SK-N-SH (cell line): ENCODE measurements at places on chromosomes 7 and 10. TPM values are rescaled to one million over a fixed set of nuclear protein-coding genes. Genes with fewer than 3 reads are reported as not detected.

The OR2A1 gene
- polyA plus RNA-seq = not detected in 2 replicates

The BMPER gene
- polyA plus RNA-seq = 18.2 and 20.0 TPM in 2 replicates

DNA sequence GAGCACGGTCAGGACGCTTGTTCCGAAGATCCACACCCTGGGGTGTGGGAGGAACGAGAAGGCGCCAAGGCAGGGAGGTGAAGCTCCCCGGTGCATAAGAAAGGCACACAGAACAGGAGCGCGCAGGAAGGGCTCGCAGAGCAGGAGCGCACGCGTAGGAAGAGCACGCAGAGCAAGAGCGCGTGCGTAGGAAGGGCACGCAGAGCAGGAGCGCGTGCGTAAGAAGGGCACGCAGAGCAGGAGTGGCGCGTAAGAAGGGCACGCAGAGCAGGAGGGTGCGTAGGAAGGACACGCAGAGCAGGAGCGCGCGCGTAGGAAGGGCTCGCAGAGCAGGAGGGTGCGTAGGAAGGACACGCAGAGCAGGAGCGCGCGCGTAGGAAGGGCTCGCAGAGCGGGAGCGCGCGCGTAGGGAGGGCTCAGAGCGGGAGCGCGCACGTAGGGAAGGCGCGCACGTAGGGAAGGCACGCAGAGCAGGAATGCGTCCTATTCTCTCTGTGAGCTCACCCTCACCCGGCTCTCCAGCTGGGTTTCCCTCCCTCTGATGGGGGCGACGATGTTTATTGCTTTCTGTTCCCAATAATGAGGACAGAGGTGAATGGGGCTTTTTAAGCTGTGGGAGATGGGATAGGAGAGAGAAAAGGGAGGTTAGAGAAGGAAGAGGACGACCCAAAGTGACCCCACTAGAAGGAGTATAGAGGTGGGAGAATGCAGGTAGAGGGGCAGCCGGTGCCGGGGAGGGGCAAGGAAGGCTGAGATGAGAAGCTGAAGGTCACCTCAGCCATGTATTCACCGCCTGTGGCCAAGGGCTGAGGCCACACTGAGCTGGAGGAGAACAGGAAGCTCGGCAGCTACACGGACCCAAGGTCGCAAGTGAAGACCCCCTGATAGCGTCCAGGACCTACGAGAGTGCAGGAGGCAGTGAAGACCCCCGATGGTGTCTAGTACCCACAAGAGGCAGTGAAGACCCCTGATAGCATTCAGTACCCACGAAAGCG, 423.2 kb downstream of the PTPRN2 start:
- no peaks in the 10 kb centered on the region for H3K4me1 ChIP-seq
- H3K36me3 ChIP-seq = no peaks in the 10 kb centered on the region
- H3K4me3 ChIP-seq = no peak overlapping the region
- H3K27me3 ChIP-seq = no peaks in the 10 kb centered on the region
- no peak overlapping the region for H3K27ac ChIP-seq
- DNase-seq = no peak

DNA sequence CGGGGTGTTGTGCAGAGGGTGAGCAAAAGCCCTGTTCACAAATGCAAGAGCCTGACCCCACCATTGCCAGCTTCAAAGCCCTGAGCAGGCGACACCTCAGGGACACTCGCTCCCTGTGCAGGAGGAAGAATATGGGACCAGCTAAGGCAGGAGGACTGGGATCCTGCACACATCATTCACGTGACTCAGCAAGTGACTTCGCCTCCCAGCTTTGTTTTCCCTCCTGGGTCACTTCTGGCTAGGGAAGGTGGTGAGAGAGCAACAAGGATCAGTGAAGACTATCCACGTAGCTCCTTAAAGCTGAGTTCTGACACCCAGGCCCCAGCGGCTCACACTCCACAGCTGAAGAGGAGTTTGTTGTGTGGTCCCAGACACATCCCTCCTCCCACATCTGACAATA, 164.3 kb downstream of the FGFR2 start:
- no peaks in the 10 kb centered on the region for H3K4me1 ChIP-seq
- no peak overlapping the region for H3K4me3 ChIP-seq
- no peak overlapping the region for H3K27ac ChIP-seq
- no peak for DNase-seq
- no peaks in the 10 kb centered on the region for H3K36me3 ChIP-seq

- no peaks in the 10 kb centered on the region for H3K27me3 ChIP-seq
- no peaks in the 10 kb centered on the region; the same call in 1 of the 2 replicates for H3K4me1 ChIP-seq
- DNase-seq = no peak
- H3K36me3 ChIP-seq = no peaks in the 10 kb centered on the region
Observed at GRCh38 chr10:88103576-88103975, 240.2 kb downstream of the PTEN start.

- DNase-seq = no peak
- H3K4me1 ChIP-seq = peaks cover 4% of the 10 kb centered on the region
- no peaks in the 10 kb centered on the region for H3K27me3 ChIP-seq
- no peak overlapping the region for H3K4me3 ChIP-seq
- no peaks in the 10 kb centered on the region for H3K36me3 ChIP-seq
- H3K27ac ChIP-seq = peak overlapping the region; percentile 60
Observed at GRCh38 chr7:90613088-90613498, 17.0 kb downstream of the CDK14 start.

DNA sequence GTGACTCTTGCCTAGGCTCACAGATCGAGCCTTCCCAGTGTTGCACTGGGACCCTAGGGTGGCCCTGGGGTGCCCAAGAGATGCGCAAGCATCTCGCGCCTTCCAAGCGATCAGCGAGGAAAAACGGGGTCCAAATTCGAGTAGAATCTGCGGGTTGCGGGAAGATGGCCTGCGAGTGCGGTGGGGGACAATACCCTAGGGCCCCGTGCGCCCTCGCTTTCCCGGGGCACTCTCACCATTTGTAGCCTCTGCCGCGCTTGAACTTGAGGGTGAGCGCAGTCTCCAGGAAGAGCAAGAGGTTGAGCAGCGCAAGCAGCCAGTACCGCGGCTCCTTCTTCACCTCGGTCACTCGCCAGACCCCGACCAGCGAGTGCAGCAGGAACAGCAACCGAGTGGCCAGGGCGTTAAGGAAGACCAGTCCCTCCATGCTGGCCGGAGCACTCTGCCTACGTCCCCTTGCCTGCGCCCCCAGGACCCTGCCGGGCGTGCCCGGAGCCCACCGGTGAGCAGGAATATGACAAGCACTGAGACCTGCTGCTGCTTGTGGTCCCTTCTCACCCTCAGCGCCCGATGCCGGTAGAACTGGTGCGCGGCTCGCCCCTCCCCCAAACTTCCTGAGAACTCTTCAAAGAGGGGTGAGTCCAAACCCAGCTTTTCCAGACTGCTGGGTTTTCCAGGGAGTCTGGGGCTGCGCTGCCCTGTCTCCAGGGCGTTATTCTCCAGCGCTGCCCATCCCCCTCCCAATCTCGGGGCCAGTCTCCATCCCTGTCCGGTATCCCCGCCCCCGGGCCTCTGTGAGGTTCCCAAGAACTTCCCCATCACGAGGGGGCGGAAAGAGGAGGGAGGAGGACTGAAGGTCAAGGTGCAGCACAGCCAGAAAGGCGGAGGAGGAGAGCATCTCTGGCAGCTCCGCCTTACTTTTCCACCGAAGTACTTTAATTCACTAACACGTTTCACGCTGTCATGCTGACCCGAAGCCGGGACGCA, at the start of gene TMEM26:
Gene TMEM26 (minus strand): TSS at position 727 of the 987 bp plus-strand sequence. CDS start 300 bp downstream, at position 427.
- peak; percentile 69 for DNase-seq
- H3K4me3 ChIP-seq = peak within 1 kb of the TSS; percentile 66
- H3K4me1 ChIP-seq = no peaks in the 10 kb centered on the region
- no peaks in the 10 kb centered on the region for H3K27me3 ChIP-seq
- no peak within 1 kb of the TSS; the same call in 1 of the 2 replicates for H3K27ac ChIP-seq

GRCh38 chr10:74039561-74040145, 41.7 kb downstream of the VCL start:
- H3K4me1 ChIP-seq = no peaks in the 10 kb centered on the region; the same call in 1 of the 2 replicates
- peak overlapping the region; percentile 35; the same call in 1 of the 2 replicates for H3K27ac ChIP-seq
- H3K27me3 ChIP-seq = no peaks in the 10 kb centered on the region

DNA sequence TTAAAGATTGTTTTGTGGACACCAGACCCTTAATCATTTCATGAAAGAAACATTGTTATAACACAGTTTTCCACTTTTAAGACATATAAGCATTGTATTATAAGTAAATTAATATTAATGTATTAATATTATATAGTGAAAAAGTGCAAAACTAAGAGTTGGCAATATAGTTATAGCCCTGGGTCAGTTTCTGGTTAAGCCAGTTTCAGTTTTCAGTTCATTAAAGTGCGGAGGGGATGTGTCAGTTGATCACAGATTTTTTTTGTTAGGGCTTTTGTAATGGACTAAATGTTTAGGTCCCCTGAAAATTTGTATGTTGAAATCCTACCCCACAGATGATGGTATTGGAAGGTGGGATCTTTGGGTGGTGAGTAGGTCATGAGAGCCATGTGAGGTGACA, 45.7 kb upstream of the GPR37 start:
- H3K4me3 ChIP-seq = no peak overlapping the region
- H3K4me1 ChIP-seq = no peaks in the 10 kb centered on the region; the same call in 1 of the 2 replicates
- no peak overlapping the region for H3K27ac ChIP-seq
- H3K27me3 ChIP-seq = no peaks in the 10 kb centered on the region
- no peaks in the 10 kb centered on the region for H3K36me3 ChIP-seq

DNA sequence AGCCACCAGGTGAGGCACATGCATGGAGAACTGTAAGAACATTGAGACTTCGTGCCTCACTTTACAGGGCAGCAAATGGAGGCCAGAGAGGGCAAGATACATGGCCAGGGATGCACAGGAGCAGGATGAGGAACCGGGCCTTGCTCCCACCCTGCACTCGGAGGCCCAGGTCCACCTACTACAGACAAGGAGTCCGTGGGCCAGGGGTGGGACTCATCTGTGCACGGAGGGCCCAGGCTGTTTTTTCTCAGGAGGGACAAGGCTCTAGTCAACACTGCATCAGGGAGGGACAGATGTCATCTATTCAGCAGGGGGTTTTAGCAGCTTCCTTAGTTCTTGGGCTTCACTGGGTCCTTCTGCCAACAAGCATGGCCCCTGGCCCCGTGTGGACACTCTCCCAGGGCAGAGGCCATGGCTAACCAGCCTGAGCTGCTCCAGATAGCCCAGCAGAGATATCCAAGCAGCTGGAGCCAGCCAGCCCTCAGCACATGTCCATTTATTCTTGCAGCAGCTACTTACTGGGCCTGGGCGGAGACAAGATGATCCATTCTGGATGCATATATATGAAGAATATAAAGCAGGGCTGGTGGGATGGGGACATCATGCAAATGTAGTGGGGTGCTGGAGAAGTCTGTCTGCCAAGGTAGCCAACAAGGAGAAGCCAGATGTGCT, 134.5 kb upstream of the RET start:
- no peak overlapping the region; the same call in 1 of the 2 replicates for H3K27ac ChIP-seq
- no peak for DNase-seq
- H3K27me3 ChIP-seq = no peaks in the 10 kb centered on the region
- peaks cover 48% of the 10 kb centered on the region for H3K4me1 ChIP-seq
- H3K36me3 ChIP-seq = no peaks in the 10 kb centered on the region

DNA sequence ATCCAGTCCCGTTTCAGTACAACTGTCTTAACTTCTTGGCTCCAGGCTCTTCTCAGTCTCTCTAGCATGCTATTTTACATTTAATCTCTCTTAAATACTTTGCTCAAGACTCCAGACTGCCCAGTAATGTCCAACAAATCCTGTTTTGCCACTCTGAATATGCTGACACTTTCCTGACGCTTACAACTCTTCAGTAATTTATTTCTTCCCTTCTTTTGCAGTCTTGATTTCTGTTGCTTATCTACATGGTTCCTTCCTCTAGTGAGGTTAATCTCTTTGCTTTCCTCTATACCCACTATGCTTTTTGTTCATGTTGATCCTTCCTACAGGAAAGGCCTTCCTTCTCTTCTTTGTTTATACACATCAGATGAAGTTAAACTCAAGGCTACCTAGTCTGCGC, 23.7 kb downstream of the UMAD1 start:
- H3K36me3 ChIP-seq = no peaks in the 10 kb centered on the region
- no peak overlapping the region for H3K4me3 ChIP-seq
- H3K27ac ChIP-seq = no peak overlapping the region
- no peak for DNase-seq

GRCh38 chr10:19998482-19998881, 182.2 kb downstream of the PLXDC2 start:
- H3K27ac ChIP-seq = no peak overlapping the region
- no peaks in the 10 kb centered on the region; the same call in 1 of the 2 replicates for H3K36me3 ChIP-seq
- no peaks in the 10 kb centered on the region for H3K27me3 ChIP-seq
- no peaks in the 10 kb centered on the region; the same call in 1 of the 2 replicates for H3K4me1 ChIP-seq

- DNase-seq = peak; percentile 52
- H3K27ac ChIP-seq = no peak overlapping the region
- H3K27me3 ChIP-seq = no peaks in the 10 kb centered on the region; the same call in 1 of the 2 replicates
- no peak overlapping the region for H3K4me3 ChIP-seq
- no peaks in the 10 kb centered on the region for H3K36me3 ChIP-seq
Observed at GRCh38 chr10:79502561-79503309, 9.6 kb upstream of the EIF5AL1 start.

GRCh38 chr7:4170997-4171786, 510.9 kb upstream of the FOXK1 start:
- H3K27ac ChIP-seq = no peak overlapping the region
- no peak for DNase-seq
- H3K27me3 ChIP-seq = no peaks in the 10 kb centered on the region
- peaks cover 5% of the 10 kb centered on the region; the same call in 1 of the 2 replicates for H3K4me1 ChIP-seq
- H3K36me3 ChIP-seq = no peaks in the 10 kb centered on the region
- no peak overlapping the region for H3K4me3 ChIP-seq
